Lower lobe of right lung (tissue), 2 donors: ENCODE measurements at places on chromosomes 3 and 15. TPM values are rescaled to one million over a fixed set of nuclear protein-coding genes. Genes with fewer than 3 reads are reported as not detected.

GRCh38 chr3:11212299-11212608 lies 58.0 kb downstream of the HRH1 start:
- no peak for DNase-seq
- H3K36me3 ChIP-seq, result peaks cover 5% of the 10 kb centered on the region
- H3K4me1 ChIP-seq, result peaks cover 16% of the 10 kb centered on the region
- no peak overlapping the region for H3K27ac ChIP-seq

- H3K4me1 ChIP-seq, result no peaks in the 10 kb centered on the region
- no peak overlapping the region for H3K27ac ChIP-seq
- H3K27me3 ChIP-seq, result no peaks in the 10 kb centered on the region
- no peak for DNase-seq
- no peak overlapping the region for H3K4me3 ChIP-seq
These were observed 713.0 kb upstream of the CADM2 start for GRCh38 chr3:84245789-84246188.

DNA sequence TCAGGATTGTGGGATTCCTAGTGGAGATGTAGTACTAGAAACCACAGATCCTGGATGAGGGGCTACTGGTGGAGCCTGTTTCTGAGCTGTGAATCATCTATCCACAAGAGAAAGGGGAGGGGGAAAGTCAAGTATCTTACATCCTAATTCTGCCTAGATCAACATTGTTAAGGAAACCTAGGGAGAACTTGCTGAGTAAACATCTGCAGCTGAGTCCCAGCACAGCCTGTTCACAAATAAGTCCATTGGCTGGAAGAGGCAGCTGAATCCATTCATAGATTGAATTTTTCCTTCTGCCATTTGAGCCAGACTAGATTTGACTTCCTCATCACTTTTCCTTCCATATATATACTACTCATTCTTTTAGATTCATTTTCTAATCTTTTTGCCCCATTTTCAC lies 460.5 kb downstream of the TUSC7 start:
- H3K4me3 ChIP-seq, result no peak overlapping the region
- H3K27ac ChIP-seq, result no peak overlapping the region
- no peaks in the 10 kb centered on the region for H3K36me3 ChIP-seq
- no peaks in the 10 kb centered on the region for H3K4me1 ChIP-seq
- H3K27me3 ChIP-seq, result no peaks in the 10 kb centered on the region

DNA sequence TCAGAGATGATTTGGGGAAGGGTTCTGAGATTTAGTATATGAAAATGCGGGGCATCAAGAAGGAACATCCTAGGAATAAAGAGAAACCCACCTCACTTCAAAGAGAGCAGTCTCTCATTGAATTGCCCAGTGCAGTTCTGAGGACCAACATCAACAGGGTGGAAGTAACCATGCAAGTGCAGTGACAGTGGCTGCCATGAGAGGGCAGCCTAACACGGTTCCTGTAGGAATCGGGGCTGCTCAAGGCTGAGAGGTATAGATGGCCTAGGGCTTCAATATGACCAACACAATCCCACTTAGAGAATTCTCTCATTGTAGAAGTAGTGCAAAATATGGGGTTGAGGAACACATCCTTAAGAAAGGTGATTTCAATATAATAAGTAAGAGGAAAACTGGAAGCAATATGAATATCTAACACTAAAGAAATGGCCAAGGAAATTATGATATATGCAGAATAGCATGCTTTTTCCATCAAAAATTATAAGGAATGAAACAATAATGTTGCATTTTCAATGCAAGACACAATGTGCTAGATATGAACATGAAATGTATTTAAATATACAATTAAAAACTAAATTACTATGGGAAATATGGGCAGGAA lies 51.1 kb upstream of the ARRDC4 start:
- DNase-seq, result peak; percentile 63
- H3K27ac ChIP-seq, result no peak overlapping the region
- no peaks in the 10 kb centered on the region for H3K36me3 ChIP-seq
- peaks cover 15% of the 10 kb centered on the region for H3K27me3 ChIP-seq
- peaks cover 2% of the 10 kb centered on the region for H3K4me1 ChIP-seq

GRCh38 chr3:101865751-101866509 lies 16.6 kb downstream of the NFKBIZ start:
- H3K36me3 ChIP-seq, result peaks cover 20% of the 10 kb centered on the region
- peaks cover 6% of the 10 kb centered on the region for H3K4me1 ChIP-seq
- no peak for DNase-seq
- no peaks in the 10 kb centered on the region for H3K27me3 ChIP-seq
- H3K27ac ChIP-seq, result no peak overlapping the region
- no peak overlapping the region for H3K4me3 ChIP-seq

Gene CFAP20DC
- 0.71 TPM for total RNA-seq

Gene ASB14
- 0.50 TPM for total RNA-seq

Gene PPM1L
- 14.9 TPM for total RNA-seq

DNA sequence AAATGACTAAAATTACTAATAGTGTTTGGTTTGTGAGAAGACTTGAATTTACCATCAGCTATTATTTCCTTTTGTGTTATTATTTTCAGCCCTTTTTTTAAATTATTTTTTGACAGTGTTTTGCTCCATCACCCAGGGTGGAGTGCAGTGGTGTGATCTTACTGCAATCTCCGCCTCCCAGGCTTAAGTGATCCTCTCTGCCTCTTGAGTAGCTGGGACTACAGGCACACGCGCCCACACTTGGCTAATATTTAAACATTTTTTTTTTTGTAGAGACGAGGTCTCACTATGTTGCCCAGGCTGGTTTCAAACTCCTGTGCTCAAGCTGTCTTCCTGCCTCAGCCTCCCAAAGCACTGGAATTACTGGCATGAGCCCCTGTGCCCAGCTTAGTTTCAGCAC lies 31.7 kb upstream of the UTS2B start:
- no peaks in the 10 kb centered on the region for H3K27me3 ChIP-seq
- peak; percentile 35 for DNase-seq
- peaks cover 2% of the 10 kb centered on the region for H3K4me1 ChIP-seq
- H3K4me3 ChIP-seq, result no peak overlapping the region

Gene HGD
- 1.7 TPM for total RNA-seq
